ENCODE measurements at places on chromosomes 7 and 10.

GRCh38 chr10:28186887-28187578 is 115.8 kb downstream of the MPP7 start:
- no peak for DNase-seq

GRCh38 chr10:107790271-107790670 is 625.8 kb upstream of the SORCS1 start:
- no peak for DNase-seq

DNA sequence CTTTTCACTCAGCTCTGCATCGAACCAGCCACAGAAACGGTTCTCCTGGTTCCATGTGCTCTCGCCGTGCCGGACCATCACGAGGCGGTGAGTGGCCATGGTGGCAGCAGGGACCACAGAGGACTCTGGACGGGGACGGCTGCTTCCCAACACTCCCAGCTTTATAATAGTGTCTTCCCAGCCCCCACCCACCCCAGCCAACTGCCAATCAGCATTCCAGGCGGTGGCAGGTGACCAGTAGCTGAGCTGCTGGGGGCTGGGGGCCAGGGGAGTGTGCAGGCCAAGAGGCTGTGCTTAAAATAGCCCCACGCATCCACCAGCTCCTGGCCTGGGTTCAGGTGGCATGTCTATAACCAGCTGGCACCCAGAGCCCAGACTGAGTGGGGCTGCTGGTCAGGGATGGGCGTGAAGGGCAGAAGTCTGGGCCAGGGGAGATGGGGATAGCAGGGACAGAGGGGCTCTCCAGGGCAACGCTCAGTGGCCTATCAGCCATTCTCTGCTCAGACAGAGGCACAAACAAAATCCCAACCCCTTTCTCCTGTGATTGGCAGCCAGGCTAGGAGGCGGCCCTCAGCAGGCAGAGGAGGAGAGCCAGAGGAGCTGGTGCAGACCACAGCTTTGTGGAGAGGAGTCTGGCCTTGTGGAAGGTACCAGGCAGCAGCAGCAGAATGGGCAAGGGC is at the start of gene PGAM2:
TSS of gene PGAM2 (minus strand) at position 137 of the 680 bp plus-strand sequence. CDS start at position 99, 38 bp downstream.
- no peak for DNase-seq

GRCh38 chr10:86327954-86328725 is 38.5 kb downstream of the GRID1 start:
- no peak for DNase-seq

DNA sequence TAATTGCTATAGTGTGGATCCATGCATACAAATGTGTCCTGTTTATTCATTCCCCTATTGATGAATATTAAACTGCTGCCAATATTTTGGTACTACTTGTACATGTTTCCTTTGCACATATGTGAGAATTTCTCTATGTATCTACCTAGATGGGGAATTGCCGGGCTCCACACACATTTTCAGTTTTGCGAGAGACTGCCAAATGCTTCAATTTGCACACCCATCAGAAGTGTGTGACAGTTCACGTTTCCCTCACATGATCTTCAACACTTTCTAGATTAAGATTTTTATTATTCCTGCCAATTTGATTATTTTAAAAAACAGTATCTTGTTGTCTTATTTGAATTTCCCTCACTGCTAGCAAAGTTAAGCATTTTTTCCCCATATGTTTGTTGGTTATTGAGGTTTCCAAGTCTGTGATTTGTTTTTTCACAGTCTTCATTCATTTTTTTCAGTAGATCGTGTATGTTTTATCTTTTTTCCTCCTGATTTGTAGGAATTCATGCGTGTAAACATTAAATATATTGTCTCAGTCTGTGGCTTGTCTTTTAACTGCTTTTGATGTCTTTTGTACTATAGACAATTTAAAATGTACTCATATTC is 2.4 kb upstream of the KLF14 start:
- no peak for DNase-seq

- DNase-seq, result no peak
Measured at GRCh38 chr10:47260505-47261111, 39.4 kb upstream of the GDF10 start.

DNA sequence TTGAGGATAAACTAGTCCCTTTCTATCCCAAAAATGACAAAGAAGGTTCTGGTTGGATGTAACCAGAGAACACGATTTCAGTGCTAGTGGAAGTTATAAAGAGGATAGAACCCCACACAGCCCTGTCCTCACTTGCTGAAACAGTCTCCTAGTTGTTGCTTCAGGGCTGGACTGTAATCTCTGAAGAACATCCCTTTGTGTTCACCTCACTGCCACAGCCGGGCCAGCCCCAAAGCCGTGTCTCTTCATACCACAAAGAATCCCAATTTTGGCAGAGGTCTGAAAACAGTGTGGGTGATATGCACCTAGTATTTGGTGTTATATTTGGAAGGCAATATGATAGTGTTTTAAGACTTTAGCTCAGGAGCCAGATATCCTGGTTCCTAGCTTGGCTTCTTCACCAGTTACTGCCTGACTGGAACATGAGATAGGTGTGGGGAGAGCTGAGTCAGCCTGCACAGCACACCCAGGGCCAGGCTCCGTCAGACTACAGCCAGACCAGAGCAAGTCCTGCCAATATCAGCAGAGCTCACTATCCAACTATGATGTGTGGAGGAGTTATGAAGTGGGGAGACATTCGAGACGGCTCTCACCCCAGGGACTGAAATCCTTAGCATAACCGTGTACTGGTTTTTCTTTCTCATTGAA is 21.2 kb downstream of the CYP3A4 start:
- DNase-seq, result no peak

DNA sequence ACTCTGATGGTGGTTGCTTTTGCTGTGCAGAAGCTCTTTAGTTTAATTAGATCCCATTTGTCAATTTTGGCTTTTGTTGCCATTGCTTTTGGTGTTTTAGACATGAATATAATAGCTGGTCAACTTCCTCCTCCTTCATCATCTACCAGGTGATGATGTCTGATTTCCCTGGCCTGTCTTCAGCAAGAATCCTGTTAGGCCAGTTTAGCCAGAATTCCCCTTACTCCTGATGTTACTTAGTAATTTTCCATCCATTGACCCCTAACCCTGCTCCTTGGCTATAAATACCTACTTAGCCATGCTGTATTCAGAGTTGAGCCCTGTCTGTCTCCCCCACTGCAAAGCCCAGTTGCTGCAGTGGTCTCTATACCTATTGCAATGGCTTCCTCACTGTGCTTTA is 91.4 kb downstream of the ZNF777 start:
- no peak for DNase-seq

GRCh38 chr10:9762966-9763656 is 1254.6 kb upstream of the CELF2 start:
- no peak for DNase-seq

- DNase-seq, result no peak
Measured at GRCh38 chr10:88702848-88703597, 3.0 kb upstream of the LIPK start.
